Forelimb muscle (tissue), 1 donor: ENCODE measurements at places on chromosomes 12 and 14. TPM values are rescaled to one million over a fixed set of nuclear protein-coding genes. Genes with fewer than 3 reads are reported as not detected.

Gene DBX2
- polyA plus RNA-seq, result 0.16 TPM

- no peak for DNase-seq
Observed at GRCh38 chr14:51609955-51610283, 41.8 kb upstream of the FRMD6 start.

Gene AQP6
- 0.14 TPM for polyA plus RNA-seq

DNA sequence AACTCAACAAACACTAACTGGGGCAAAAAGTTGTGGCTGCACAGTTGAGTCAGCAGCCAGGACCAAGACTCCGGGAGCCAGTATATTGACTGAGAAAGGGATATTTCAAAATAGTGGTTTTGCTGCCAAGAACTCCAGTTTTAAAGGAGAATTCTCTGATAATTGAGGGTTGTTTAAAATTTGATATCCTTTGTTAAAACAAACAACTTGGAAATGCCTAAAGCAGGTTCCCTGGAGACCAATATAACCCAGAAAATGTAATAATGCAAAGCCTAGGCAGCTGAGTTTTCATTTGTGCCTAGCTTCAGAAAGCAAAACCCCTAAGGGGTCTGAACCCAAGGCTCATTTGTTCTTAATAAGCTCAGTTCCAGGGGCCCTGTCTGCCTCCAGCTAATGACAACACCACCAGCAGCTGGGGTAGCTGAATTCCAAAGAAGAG, 311.7 kb upstream of the CCDC196 start:
- DNase-seq, result peak; percentile 11

GRCh38 chr14:103624860-103625259, 4.2 kb upstream of the KLC1 start:
- no peak for DNase-seq

Gene CACNA2D4
- polyA plus RNA-seq, result 2.0 TPM

DNA sequence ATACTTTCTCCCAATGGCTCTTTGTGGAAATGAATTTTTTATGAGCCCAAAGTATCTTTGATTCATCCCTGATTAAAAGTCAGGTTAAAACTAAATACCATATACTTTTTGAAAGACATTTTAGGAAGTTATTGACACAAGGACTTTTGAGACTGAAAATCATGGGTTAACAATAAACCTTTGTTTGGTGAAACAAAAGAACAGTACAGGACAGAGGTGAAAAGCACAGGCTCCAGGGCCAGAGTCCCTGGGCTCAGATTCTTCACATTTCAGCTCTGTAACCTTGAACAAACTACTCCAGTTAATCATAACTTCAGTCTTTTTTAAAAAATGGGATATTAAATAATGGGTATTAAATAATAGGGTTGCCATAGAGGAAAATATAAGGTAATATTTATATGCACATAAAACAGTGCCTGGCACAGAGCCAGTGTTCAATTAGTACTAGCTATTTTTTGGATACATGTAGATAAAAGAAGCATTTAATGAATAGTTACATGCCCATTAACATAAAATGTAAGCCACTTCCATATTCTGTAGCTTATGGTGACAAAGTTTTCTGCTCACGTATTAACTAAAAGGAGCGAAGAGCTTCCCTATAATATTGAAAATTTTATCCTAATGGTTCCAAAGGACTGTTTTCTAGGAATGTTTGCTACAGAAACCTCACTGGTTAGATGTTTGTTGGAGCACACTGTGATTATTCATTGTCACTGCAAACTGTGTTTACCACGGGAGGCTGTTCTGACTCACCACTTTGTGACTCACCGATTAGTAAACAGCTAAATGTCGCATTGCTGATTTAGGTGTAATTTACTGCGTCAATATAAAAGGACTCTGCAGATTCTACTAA, 255.4 kb downstream of the DAD1 start:
- DNase-seq, result no peak

DNA sequence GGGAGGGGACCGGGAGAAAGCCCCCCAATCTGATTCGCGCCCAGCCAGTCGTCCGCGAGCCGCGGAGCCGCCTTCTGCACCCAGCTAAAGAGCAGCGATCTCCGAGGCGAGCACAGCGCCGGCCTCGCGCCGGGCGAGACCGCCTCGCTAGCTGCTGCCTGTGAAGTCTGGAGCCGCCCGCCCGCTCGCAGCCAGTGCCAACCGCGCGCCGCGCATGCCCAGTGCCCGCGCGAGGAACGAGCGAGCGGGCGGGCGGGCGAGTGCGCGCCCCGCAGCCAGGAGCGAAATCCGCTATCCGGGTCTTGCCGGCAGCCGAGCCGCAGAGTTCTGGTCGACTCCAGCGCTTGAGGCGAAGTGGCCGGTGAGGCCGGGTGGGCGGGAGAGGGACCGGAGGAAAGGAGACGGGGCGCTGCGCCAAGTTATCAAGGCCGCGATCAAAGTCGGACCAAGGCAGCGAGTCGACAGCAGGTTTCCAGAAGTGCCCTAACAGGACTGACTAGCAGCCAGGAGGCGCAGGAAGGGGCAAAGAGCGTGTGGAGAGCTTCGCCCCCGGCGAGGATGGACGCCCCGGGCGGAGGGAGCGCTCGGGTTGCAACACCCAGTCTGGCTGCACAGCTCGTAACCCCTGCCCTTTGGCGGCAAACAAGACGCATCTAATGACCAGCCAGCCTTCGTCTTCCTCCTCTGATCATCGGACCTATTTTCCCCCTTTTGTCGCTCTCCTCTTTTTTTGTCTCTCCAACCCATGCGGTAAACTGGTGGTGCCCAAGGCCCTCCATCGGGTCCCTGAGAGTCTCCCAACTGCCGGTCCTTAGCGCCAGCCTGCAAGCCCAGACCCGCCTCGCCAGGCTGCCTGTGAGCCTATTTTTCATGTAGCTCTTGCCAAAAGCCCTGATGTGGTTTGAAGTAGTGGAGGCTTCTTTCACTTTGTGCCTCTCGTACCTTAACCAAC, at the start of gene EPS8:
Gene EPS8, minus strand, starts transcription at position 169 of the 952 bp plus-strand sequence. CDS start 106,437 bp downstream, outside the sequence.
- peak; percentile 67 for DNase-seq

DNA sequence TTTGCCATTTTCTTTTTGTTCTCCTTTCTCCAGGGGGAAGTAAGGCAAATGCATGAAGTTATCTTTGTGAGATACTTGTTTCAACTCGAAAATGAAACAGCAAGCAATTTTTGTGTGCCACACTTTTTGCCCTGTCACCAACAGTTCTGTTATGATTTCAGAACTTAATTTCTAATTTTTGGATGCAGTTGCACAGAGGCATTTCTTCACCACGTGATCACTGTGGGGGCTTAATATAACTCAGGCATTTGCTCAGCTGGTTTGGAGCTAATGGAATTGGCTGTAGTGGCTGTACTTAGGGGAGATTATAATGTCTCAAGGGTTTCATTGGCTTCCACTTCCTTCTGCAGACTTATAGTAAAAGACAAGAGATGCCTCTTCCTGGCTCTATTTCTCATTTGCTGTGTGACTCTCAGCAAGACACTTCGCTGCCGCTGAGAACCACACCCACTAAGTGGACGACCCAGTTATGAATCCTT, 452.4 kb downstream of the RAD51B start:
- no peak for DNase-seq

- DNase-seq, result no peak
Observed at GRCh38 chr14:46940611-46941010, 289.0 kb upstream of the RPL10L start.

- DNase-seq, result no peak
Observed at GRCh38 chr12:54195737-54196347, 7.1 kb upstream of the SMUG1 start.

GRCh38 chr14:41457393-41457792, 149.3 kb upstream of the LRFN5 start:
- no peak for DNase-seq

DNA sequence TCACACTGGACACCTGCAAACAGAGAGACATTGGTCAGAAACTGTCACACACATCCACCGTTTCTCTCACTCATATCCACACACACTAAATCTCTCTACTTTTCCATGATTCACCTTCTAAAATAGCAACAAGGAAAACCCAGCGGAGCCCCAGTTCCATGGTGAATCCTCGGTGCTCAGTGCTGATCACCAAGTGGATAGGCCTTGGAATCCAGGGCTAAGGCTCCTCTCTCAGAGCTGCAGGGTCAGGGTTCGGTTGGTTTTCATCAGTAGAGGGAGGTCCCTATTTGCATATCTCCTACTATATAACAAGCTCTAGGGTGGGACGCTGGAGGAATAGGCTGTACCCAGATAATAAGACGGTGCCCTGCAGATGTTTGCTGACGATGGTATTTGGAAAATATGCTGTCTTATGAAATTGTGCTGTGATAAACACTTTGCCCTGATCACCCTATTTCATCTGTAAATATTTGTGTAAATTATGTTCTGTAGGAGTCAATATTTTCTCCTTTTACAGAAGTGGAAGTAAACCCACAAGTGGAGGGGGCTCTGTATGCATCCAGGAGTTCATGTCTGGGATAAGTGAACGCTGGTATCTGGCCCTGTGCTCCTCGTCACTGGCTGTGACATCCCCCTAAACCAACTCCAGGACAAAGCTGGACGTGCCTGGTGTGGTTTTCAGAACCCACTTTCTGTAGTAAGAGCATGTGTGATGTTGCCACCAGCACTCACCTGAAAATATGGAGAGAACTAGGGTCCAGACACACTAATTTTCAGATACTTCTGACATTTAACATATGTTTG, 709.2 kb downstream of the TMEM121 start:
- no peak for DNase-seq

DNA sequence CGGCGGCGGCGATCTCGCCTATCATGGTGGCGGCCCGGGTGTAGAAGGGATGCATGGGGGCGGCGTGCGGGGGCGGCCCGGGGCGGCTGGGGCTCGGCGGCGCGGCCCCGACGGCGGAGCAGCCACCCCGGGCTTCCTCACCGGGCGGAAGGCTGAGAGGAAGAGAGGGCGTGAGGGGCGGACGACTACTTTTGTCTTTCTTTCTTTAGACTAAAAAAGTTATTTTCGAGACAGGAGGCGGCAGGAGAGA, 240 bp downstream of the BTG1 start:
- no peak for DNase-seq

DNA sequence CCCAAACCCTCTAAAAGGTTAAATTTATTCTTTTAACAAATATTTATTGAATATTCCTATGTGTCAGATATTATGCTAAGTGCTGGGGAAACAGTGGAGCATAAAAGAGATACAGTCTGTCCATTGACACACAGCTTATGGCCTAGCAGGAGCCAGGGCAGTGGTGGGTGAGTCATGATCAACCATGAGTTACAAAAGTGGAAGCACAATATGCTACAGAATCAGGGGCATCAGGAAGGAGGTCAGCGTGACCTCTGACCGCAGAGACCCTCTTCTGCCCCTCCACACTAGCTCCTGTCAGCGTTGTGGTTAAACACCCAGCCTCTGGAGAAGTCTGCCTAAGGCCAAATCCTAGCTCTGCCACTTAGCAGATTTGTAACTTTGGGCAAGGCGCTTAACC, 4.7 kb upstream of the PPP1R1A start:
- DNase-seq, result no peak

Gene SERPINA9
- polyA plus RNA-seq, result not detected

Gene GPR84
- polyA plus RNA-seq, result 0.15 TPM

Gene MYO1A
- polyA plus RNA-seq, result 0.23 TPM

GRCh38 chr14:96231526-96232130, 24.4 kb upstream of the BDKRB1 start:
- no peak for DNase-seq

- no peak for DNase-seq
Observed at GRCh38 chr14:92693998-92694795, 54.2 kb downstream of the LGMN start.

- DNase-seq, result no peak
Observed at GRCh38 chr14:58876608-58877007, 238.8 kb downstream of the DACT1 start.

Gene IRAK3
- polyA plus RNA-seq, result 4.4 TPM

Gene NYNRIN
- 23.1 TPM for polyA plus RNA-seq

Gene ITGB7
- polyA plus RNA-seq, result 1.2 TPM

GRCh38 chr12:58919231-58920101, 838 bp downstream of the LRIG3 start:
- no peak for DNase-seq

GRCh38 chr14:100140452-100141078, 18.9 kb downstream of the DEGS2 start:
- no peak for DNase-seq

GRCh38 chr12:51051787-51052186, 3.7 kb downstream of the LETMD1 start:
- DNase-seq, result no peak

GRCh38 chr12:19431407-19432308, 7.6 kb upstream of the AEBP2 start:
- no peak for DNase-seq

- DNase-seq, result no peak
Observed at GRCh38 chr14:103318750-103319419, 15.2 kb upstream of the EIF5 start.

- no peak for DNase-seq
Observed at GRCh38 chr12:93682846-93683261, 5.7 kb downstream of the CRADD start.

GRCh38 chr12:29756741-29757390, 26.9 kb downstream of the TMTC1 start:
- no peak for DNase-seq

DNA sequence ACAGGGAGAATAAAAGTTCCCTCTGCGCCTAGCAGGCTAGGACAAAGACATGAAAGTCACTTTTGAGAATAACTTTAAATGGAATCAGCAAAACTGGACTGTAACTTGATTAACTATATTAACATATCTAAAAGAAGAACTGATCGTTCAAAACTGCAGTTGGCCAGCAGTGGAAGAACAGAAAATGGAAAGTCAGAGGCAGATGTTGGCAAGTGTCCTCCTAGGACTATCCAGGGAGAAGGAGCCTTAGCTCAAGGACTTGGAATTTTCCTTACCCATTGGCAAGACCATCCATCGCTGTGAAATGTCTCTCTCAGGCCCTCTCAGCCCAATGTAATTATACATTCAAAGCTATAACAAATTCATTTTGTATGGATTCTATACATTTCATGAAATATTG, 419.7 kb downstream of the ATP23 start:
- no peak for DNase-seq

DNA sequence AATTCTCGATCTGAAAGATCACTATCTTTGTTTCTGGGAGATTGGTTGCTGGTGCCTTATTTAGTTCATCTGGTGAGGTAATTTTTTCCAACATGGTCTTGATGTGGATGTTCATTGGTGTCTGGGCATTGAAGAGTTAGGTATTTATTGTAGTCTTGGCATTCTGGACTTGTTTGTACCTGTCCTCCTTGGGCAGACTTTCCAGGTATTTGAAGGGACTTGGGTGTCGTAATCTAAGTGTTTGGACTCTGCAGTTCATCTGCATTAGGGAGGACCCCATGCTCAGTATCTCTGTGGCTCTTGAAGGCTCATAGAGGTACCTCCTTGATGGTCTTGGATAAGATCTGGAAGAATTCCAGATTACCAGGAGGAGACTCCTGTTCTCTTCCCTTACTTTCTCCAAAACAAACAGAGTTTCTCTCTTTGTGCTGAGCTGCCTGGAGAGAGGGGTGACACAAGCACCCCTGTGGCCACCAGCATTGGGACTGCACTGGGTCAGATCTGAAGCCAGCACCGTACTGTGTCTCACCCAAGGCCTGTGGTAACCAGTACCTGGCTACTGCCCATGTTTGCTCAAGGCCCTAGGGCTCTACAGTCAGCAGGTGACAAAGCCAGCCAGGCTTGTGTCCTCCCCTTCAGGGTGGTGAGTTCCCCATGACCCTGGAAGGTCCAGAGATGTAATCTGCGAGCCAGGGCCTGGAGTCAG, 5.3 kb downstream of the A2ML1 start:
- no peak for DNase-seq

GRCh38 chr14:75968456-75968855, 13.3 kb downstream of the TGFB3 start:
- no peak for DNase-seq

GRCh38 chr12:104387190-104387589, 69.6 kb upstream of the CHST11 start:
- no peak for DNase-seq

- DNase-seq, result no peak
Observed at GRCh38 chr12:62766496-62766895, 168.5 kb downstream of the PPM1H start.
